ENCODE measurements at places on chromosomes 7 and 10.

GRCh38 chr10:131745591-131745990 lies 155.2 kb upstream of the PPP2R2D start:
- no peak for DNase-seq

DNA sequence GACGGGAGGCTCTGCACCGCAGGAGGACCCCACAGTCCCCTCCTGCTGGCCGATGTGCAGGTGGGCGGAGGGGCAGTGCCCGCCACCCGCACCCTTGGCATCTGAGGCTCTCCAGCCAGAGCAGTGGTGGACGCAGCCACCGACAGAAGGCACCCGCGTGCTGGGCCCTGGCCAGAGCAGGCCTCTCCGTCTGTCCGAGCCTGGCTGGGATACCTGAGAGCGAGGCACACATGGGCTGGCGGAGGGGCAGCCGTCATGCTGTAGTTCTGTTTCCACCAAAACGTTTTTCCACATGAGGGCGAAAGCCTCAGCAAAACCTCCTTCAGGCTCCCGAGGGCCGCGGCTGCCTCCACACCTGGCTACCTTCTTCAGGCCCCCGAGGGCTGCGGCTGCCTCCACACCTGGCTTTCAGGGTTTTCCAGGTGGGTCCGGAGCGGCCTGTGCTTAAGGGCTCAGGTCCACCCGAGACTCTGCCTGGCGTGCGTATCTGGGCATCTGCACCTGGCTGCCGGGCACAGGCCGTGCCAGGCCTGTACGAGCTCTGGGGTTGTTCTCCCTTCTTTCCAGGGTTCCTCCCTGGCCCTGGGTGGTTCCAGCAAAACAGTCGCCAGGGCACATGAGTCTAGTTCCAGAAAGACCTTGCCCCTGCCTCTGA lies 115.5 kb downstream of the INPP5A start:
- DNase-seq = no peak

DNA sequence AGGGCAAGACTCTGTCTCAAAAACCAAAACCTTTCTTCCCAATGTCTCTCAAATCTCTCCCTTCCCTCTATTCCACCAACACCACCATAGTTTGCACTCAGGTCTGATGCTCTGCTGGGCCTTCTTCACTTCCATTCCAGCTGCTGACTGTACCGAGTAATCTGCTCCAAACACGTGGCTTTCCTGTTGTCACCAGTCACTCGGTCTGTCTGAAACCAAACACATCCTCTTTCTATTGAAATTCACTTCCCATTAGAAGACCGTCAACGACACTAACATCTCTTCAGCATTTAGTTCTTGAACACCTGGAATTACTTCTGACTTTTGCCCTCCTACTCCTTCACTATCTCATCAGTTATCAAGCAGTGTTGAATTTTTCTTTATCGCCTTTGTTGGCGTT lies 4.7 kb upstream of the NRF1 start:
- DNase-seq = no peak

GRCh38 chr10:44962870-44963738 lies 3.5 kb downstream of the RASSF4 start:
- no peak for DNase-seq

- DNase-seq = peak; percentile 91
Measured at GRCh38 chr10:119892188-119893065, at the start of gene SEC23IP. TSS of gene SEC23IP (plus strand) at chr10:119892730. CDS start at chr10:119892783, 53 bp downstream.

- DNase-seq = no peak
Measured at GRCh38 chr7:28729727-28730126, 228.4 kb downstream of the TRIL start.

- no peak for DNase-seq
Measured at GRCh38 chr7:121306565-121306964, 22.2 kb upstream of the WNT16 start.

GRCh38 chr7:127578036-127578684 lies 7.2 kb downstream of the GCC1 start:
- DNase-seq = no peak

GRCh38 chr7:157751951-157752673 lies 415.3 kb downstream of the DNAJB6 start:
- DNase-seq = no peak

- DNase-seq = no peak
Measured at GRCh38 chr10:82908751-82909150, 1033.8 kb downstream of the NRG3 start.

GRCh38 chr10:47049056-47049851 lies 138.0 kb downstream of the PTPN20 start:
- no peak for DNase-seq

GRCh38 chr10:125772864-125773180 lies 2.8 kb downstream of the MMP21 start:
- DNase-seq = no peak

DNA sequence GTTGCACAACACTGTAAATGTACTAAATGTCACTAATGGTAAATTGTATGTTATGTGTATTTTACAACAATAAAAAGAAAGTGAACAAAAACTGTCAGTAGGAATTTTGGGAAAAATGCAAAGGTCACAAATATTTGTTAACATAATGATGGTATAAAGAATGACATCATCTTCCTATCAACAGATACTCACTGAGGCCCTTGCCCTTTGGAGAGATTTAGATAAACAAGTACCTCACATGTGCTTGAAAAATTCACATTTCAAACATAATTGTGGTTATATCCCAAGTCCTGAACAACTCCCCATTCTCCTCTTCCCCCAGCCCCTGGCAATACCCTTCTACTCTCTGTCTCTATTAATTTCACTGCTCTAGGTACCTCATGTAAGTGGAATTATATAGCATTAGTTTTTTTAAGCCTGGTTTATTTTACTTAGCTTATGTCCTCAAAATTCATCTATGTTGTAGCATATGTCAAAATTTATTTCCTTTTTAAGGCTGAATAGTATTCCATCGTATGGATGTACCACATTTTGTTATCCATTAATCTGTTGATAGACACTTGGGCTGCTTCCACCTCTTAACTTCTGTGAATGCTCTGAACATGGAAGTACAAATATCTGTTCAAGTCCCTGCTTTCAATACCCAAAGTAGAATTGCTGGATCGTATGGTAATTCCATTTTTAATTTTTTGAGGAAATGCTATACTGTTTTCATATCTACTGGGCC lies 90.5 kb downstream of the WIPF3 start:
- DNase-seq = no peak

GRCh38 chr10:31930023-31930751 lies 1.6 kb upstream of the ARHGAP12 start:
- no peak for DNase-seq

DNA sequence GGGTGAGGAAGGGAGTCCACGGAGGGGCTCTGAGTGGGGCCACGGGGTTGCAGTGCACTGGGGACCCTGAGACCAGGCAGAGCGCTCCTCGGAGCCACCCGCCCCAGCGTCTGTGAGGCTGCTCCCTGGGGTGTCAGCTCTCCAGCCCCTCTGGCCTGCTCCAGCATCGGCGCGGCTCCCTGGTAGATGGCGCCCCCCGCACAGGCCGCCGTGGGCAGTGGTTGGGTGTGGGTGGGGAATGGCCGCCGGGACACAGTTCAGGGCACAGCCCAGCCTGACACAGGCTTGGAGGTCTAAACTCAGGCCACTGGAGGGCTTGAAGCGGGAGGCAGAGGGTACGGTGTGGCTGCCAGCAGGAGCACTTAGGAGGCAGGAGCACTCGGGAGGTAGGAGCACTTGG lies 222.6 kb upstream of the PPP2R2D start:
- no peak for DNase-seq

DNA sequence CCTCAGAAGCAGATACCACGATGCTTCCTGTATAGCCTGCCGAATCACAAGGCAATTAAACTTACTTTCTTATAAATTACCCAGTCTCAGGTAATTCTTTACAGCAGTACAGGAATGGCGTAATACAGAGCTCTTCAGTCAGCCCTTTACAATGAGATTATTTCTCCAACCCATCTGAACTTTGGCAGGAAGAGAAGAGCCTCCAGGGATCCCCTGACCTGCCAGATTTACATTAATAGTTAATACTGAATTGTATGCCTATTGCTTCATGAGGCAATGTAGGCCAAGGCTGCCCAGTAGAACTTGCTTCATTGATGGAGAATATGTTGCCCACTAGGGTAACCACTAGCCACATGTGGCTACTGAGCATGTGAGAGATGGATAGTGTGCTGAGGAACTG lies 608.7 kb downstream of the SH2D4B start:
- DNase-seq = no peak

GRCh38 chr10:23897861-23898260 lies 311.1 kb upstream of the KIAA1217 start:
- DNase-seq = no peak

GRCh38 chr10:103696094-103696410 lies 159.3 kb downstream of the SH3PXD2A start:
- DNase-seq = no peak

DNA sequence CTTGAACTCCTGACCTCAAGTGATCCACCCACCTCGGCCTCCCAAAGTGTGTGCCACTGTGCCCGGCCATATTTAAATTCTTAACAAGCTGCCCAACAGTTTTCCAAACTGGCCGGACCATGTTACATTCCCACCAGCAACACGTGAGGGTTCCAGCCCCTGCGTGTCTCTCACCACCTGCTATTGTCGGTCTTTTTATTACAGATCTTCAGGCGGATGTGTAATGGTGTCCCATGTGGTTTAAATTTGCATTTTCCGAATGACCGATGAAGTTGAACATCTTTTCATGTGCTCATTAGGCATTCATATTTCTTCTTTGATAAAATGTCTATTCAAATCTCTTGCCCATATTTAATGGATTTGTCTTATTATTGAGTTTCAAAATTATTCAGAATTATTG lies 11.5 kb downstream of the ELFN1 start:
- no peak for DNase-seq

- no peak for DNase-seq
Measured at GRCh38 chr10:132793871-132794849, 8.2 kb upstream of the NKX6-2 start.

GRCh38 chr7:5064391-5065106 lies 18.9 kb downstream of the RBAK start:
- DNase-seq = no peak

- DNase-seq = no peak
Measured at GRCh38 chr7:117750612-117751563, 122.4 kb downstream of the CTTNBP2 start.

GRCh38 chr10:59830601-59831259 lies 75.6 kb downstream of the CCDC6 start:
- peak; percentile 32 for DNase-seq

- DNase-seq = no peak
Measured at GRCh38 chr7:1732072-1732471, 62.0 kb downstream of the ELFN1 start.

- DNase-seq = no peak
Measured at GRCh38 chr7:135748770-135749169, at the start of gene FAM180A. TSS of gene FAM180A (minus strand) at chr7:135748813. CDS start at chr7:135748580, 233 bp downstream.

- peak; percentile 90 for DNase-seq
Measured at GRCh38 chr10:42367532-42368230, 270.7 kb downstream of the ZNF33B start.

DNA sequence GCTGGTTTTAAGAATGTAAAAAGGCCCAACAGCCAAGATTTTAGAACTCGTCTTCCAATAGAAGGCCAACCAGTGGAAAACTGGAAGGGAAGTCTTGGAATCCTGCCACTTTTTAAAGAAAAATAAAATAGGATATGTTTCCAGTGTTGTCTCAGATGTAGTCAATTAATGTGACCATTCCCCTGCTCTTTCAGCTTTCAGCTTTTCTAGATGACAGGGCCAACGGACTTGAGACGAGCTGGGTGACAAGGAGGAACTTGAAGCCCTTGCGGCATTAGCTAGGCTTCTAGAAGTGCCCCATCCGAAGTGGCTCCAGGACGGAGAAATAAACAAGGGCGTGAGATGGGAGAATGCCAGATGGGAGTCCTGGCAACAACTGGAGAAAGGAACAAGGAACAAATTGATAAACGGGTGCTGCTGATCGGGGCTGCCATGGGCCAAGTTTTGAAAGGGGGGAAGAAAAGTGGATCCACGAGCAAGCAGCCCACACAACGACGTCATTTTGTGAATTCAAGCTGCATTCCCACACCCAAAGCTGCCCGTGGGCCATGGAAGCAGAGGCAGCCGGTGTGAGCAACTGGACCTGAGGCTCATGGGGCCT lies 42.3 kb downstream of the CTBP2 start:
- peak; percentile 56 for DNase-seq
